Memory B cell (primary cell): ENCODE measurements at places on chromosomes 16 and 17.

DNA sequence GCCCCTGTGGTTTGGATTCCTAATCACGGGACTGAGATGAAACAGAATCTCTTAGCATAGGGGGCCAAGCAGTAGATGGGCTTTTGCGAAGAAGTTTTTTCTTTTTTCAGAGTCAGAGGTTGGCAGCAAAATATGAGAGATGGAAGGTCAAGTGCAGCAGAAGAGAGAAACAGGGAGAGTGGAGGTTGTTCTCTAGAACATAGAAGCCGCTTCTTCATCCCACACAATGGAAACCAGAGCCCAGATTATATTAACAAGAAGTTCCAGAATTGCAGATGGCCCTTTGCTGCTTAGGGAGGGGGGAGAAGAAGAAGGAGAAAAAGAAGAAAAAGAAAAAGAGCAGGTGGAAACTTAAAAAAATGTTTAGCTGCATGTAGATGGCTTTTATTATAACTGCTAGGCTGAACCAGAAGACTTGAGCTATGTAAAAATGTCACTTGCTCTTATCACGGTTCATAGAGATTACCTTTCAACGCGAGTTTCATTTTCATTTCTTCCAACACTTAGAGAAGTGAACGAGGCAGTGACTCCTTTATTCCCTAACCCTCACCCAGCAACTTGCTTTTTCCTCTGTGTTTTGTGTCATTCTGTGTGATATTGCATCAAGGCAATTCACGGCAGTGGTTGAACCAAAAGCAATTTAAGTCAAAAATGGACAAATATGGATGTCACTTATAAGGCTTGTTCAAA, 737.5 kb downstream of the WWOX start:
- DNase-seq = no peak

DNA sequence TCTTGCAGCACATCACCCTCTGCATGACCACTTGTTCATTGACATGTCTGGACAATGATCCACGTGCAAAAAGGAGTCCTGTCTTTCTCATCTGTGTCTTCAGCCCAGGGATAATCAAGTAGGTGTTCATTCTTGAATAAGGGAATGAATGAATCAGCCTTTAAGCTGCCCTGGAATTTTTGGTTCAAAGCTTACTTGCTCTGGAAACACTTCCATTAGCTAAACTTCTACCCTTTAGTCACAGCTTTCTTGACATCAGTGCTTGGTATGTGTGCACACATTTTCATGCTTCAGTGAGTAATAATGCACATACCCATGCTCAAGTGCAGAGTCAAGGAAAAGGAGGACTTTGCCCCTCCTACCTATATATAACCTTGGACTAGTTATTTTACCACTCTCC, 103.0 kb upstream of the CDH13 start:
- no peak for DNase-seq

DNA sequence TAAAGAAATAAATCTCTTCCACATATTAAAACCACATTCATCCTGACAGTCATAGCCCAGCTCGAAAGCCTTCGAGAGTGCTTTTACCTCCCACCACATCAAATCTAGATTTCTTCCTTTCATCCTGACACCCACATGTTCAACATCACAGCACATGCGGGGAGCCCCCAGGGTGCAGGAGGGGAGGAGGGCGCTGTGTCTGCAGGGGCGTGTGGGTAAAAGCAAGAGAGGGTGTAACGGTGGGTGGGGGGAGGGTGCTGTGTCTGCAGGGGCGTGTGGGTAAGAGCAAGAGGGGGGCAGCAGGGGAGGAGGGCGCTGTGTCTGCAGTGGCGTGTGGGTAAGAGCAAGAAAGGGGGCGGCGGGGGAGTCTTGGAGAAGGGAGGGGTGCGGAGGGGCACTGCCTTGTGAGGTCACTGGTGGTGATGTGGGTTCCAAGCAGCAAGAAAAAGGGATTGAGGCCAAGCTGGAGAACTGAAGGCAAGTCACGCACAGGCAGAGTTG, 34.7 kb downstream of the ADCY9 start:
- DNase-seq = no peak

- no peak for DNase-seq
Observed at GRCh38 chr16:81204798-81205680, 33.5 kb upstream of the BCO1 start.

DNA sequence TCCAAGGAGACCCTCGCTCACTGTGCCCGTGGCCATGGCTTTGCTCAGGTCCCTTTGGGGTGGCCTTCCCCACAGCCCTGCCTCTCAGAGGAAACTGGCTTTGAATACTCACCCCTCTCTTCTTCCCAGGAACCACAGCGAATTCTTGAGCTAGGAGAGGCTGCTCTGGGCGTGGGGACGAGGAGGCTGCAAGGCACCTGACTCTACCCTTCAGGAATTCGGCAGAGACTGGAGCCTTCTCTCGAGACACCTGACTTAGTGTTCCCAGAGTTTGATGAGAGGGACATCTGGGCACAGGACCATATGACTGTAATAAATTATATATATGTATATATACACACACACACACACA, 6.2 kb downstream of the LLGL2 start:
- no peak for DNase-seq

DNA sequence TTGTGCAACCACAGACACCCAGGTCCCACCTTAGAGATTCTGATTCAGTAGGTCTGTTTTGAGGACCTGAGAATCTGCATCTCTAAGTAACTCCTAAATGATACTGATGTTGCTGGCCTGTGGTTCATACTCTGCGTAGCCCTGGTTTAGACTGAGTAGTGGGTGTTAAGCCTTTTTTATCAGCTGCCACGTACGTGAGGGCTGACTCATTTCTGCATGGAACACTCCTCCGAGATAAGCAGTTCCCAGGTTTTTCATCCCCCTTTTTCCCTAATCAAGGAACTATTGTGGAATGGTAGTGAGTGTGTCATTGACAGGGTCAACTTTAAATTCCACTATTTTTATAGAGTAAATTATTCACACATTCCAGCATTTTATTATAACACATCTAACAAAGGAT, 26.1 kb downstream of the CDRT4 start:
- no peak for DNase-seq

DNA sequence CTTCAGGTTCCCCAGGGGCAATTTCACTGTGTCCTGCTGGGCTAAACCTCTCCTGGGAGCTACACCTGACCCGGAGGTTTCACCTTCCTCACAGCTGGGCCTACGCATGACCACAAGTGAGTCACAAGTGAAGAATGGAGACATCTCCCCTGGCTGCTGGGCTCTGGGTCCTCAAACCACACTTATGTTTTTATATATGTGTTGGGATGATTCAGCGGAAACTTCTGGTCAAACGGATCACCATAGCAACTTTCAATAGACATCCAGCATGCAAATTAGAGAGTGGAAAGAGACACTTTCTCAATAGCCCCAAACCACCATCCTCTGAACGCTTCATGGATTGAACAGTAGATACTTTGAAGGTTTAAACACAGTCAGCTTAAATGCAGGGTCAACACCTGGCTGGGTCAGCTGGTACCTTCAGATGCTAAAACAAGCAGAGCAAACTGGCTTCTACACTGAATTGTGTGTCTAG, 28.0 kb upstream of the MAF start:
- no peak for DNase-seq

DNA sequence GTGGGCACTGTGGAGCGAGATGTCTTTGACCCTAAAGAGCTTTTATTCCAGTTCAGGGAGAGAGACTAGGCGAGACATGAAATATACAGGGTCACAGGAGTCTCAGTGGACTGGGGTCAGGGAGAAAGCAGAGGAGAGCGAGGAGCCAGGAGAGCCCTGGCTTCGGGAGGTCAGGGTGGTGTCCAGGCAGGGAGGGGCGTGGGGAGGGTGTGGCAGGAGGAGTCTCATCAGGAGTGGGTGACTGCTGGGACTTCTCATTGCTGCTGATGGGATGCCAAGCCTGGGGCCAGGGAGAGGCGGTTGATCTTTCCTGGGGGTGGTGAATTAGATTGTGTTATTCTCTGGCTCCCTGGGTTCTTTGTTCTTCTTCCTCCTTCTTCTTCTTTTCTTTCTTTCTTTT, 22.4 kb upstream of the USP7 start:
- no peak for DNase-seq

GRCh38 chr17:31488264-31488981, 96.9 kb downstream of the RAB11FIP4 start:
- DNase-seq = no peak
